Ammon's horn (tissue), 1 donor: ENCODE measurements at places on chromosomes 2 and 18.

DNA sequence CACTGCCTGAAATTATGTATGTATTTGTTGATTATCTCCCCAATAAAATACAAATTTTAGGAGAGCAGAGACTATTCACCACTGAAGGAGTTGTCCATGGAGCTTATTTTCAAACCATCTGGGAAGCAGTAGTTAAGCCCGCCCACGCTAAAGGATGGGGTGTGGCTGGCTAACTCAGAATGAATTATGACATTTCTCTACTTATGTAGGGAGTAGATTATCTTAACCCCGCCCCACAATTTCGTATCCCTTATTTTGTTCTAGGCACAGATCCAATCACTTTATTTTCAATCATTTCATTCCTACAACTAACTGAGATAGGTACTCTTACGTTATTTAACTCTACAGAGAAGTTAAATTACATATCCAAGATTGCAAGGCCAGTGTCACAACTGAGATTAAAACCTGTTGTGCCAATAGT lies 1.4 kb upstream of the LAPTM4A start:
- no peak for DNase-seq

GRCh38 chr18:5628512-5629255 lies 84.9 kb upstream of the EPB41L3 start:
- DNase-seq: peak; percentile 15

GRCh38 chr2:170143045-170143717 lies 34.8 kb upstream of the MYO3B start:
- DNase-seq: no peak

GRCh38 chr18:69838620-69839411 lies 108.9 kb downstream of the CD226 start:
- no peak for DNase-seq

DNA sequence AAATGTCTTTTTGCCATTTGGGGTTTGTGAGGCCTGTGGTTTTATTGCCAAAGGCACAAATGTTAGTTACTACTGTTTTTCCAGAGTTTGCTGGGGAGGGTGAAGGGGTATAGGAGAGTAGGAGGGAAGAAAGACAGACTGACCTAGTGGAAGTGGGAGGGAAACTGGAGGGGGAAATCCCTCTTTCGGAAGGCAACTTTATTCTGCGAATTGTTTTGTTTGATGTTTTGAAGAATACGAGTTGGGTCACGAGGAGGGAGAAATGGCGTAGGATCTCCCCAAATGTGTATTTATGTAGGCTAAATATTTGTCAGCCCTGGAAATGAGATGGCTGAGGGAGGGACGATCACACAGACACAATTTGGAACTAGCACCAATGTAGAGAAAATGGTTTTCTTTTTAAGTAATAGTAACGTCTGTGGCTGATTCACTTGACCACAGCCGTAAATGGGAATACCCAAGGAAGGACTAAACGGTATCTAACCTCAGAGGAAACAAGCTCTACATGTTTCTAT lies 172.3 kb downstream of the ICOS start:
- DNase-seq: no peak

GRCh38 chr2:42613281-42614064 lies 45.0 kb downstream of the MTA3 start:
- DNase-seq: no peak

DNA sequence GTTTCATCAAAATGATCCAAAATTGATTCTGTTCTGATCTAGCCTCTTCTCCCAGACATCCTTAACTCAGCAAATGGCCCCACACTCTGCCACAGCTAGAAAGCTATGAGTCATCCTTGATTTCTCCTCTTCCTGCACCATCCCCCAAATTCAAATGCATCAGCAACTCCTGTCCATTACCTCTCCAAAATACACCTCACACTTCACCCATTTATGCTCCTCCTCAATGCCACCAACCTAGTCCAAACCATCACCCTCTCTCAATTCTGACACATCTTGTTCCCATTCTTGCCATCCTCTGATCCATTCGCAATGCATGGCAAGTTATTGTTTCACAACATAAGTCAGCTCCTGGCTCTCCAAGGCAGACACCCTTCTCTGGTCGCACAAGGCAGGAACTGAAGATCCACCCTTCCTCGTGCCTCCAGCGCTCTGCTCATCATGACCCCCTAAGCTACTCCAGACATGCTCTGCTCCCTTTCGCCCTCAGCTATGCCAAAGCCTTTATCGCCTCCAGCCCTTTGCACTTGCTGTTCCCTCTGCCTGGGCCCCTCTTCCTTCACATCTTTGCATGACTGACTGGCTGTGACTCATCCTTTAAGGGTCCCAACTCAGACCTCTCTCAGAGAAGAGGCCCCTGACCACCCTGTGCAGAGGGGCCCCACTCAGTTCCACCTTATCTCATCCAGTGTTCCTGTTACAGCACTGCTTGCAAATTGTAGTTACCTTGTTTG lies 83.6 kb downstream of the MREG start:
- DNase-seq: no peak

GRCh38 chr2:222756362-222756831 lies 84.9 kb downstream of the MOGAT1 start:
- DNase-seq: no peak

DNA sequence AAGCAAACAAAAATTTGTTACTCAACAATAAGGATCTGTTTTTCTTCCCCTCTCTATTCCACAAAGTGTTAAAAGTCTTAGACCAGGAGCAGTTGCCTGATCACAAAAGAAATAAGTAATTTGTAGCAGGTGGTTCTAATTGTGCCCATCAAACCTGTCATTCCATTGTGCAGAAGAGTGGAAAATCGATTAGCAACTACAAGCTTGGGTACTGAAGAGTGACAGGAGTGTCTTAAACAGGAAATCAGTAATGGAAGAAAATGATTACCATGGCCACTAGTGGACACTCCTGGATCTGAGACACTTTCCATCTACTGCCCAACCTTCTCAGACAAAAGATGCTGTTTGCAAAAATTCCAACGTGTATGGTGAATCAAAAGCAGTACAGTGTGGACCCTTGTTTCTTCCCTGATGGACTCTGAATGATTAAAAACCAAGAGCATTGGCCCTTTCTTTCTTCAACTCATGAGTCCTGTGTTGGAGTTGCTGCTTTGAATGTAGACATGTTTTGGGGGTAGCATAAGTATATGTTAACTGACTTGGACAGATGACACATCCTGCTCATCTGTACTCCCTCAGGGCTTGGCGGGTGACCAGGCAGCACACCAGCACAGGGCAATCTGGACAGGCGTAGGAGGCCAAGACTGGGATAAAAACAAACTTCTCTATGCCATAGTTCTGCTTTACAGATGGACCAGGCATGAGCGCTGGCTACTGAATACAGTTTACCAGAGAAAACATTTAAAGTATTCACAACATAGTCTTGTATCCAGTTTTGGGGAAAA lies 51.9 kb downstream of the PLA2R1 start:
- no peak for DNase-seq

DNA sequence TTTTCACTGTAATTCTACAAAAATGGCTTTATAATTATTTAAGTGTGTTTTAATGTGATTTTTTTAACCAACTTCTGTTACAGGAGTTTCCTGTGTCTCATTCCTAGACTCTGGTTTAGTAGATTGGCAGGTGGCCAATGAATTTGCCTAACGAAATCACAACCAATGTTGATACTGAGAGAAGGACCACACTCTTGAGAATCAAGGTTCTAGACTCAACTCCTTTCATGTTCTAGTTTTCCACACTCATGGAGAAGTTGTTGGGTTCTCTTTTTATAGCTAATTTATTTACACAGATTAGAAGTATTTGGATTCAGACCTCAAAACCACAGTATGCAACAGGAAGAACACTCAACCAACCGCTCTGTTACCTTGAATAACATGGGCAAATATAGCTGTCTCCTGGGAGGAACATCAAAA lies 22.6 kb upstream of the USP34 start:
- no peak for DNase-seq

GRCh38 chr2:102773149-102773705 lies 11.4 kb downstream of the TMEM182 start:
- DNase-seq: no peak

DNA sequence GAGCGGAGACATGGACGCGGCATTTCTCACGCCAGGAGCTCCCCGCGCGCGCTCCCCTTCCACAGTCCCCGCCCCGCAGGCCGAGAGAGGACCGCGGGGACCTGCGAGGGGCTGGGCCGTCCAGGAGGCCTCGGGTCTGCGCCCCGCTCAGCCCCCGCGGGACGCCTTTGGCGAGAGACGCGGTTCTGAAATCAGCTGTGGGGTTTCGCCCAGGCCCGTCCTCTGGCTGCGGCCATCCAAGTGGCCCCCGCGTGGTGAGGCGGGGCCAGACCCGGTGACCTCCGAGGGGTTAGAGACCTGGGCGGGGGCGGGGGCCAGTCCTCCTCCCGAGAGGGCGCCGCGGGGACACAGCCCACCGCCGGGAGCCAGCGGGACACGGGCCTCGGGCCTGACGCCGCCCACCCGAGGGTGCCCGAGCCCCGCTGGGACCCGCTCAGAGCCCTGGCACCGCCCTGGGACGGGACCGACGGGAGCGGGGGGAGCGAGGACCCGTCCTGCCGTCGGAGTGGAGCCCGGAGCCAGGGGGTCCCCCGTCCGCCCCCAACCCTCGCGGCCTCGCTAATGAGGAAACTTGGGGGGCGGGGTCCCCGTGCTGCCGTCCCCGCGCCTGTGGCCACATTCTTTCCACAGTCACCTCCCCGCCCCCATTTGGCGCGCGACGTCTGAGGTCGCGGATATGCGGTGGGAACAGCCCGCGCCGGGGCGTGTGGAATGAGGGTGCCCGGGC lies 6.1 kb upstream of the SALL3 start:
- DNase-seq: no peak

- no peak for DNase-seq
These were observed 891.3 kb upstream of the LRRTM1 start for GRCh38 chr2:81195774-81196382.

DNA sequence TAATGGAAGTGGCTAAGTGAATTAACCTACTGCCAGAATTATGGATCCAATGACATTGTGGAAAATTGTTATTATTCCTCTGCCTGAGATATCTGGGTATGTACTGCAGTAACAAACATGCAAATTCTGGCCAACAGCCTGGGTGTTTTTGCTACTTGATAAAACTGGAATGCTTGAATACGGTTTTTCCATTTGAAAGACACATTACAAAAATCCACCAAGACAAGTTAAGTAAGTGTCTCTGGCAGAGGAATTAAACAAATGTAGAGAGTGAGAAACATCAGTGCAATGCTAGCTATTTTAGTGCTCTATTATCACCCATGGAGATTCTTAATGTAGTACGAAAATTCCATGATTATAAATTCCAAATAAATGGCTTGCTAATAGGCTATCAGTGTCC lies 312.4 kb upstream of the MEIS1 start:
- DNase-seq: no peak

DNA sequence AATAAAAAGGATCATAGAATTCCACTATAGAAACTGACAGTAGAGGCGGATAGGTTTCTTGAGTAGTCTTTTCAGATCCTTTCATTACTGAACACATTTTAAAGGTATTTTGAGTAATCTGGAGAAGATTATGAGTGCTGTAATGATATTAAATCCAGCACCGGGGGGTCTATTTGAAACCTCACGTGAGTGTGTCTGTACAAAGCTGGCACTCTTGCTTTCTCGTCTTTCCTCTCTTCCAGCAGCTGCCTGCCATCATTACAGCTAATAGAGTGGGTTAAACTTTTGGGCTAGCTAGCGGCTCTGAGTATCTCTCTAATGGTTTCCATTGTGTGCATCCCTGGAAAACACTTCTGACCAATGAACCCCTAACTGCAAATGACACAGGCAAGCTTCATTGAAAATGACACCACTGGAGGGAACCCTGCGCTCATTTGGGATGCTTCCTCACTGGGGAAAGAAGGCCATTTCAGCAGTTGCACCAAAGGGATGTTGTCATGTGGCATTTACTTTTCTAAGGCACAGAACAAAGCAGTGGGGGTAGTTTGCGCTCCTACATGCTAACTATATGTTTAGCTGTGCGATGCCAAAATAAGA lies 101.0 kb downstream of the HRH4 start:
- no peak for DNase-seq

DNA sequence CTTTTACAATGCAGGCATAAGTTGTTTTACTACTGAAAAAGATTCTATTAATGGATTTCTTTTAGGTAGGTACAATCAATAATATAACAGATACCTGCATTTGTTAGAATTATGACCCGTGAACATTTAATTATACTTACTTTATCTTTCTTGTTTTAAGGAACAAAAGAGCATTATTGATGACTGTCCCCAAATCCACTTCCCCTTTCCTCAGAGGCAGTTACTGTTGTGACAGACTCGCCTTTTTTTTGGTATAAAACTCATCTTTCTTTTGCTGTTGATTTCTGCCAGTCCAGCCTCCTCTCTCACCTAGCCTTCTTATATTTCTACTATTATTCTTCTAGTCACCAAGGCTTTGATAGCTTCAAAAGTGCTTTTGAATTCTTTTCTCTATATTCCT lies 12.1 kb downstream of the ACTR3 start:
- no peak for DNase-seq

DNA sequence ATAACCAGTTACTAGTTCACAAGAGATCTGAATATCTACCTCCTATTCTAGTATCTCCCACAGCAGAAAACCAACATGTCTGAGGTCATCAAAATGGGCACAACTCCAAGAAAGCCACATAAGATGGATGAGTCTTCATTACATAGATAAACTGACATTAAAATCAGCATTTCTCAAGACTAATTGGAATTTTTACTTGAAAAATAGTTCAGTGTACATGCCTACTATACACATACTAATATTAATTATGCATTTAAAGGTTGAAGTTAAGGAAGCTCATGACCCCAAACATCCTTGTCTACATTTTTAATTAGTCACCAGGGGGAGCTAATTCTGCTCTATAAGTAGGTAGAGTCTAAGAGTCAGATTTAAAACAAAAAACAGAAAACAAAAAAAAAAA lies 41.9 kb downstream of the ZNF521 start:
- no peak for DNase-seq

- no peak for DNase-seq
These were observed 36.4 kb upstream of the ZCCHC2 start for GRCh38 chr18:62486290-62486964.

GRCh38 chr18:37534627-37535026 lies 31.0 kb downstream of the CELF4 start:
- no peak for DNase-seq

GRCh38 chr2:233700028-233700635 lies 7.4 kb downstream of the UGT1A6 start:
- peak; percentile 16 for DNase-seq

DNA sequence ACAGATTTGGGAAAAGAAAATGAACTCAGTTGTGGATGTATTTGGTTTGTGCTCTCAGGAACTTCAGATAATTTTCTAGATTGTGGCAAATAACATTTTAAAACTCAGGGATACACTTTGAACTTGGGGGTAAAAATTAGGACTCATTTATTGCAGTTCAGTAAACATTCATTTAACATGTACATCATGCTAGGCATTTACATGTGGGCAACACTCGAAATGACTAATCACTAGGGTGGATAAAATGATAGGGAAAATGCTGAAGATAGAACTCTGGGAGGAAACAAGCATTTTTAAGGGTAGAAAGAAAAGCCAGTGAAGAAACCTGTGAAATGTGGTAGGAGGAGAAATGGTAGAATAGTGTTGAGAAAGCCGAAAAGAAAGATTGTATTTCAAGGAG lies 7.8 kb downstream of the FAM117B start:
- DNase-seq: no peak

GRCh38 chr2:189837326-189837725 lies 53.1 kb downstream of the PMS1 start:
- no peak for DNase-seq
